ENCODE measurements at places on chromosomes 2 and 18.

DNA sequence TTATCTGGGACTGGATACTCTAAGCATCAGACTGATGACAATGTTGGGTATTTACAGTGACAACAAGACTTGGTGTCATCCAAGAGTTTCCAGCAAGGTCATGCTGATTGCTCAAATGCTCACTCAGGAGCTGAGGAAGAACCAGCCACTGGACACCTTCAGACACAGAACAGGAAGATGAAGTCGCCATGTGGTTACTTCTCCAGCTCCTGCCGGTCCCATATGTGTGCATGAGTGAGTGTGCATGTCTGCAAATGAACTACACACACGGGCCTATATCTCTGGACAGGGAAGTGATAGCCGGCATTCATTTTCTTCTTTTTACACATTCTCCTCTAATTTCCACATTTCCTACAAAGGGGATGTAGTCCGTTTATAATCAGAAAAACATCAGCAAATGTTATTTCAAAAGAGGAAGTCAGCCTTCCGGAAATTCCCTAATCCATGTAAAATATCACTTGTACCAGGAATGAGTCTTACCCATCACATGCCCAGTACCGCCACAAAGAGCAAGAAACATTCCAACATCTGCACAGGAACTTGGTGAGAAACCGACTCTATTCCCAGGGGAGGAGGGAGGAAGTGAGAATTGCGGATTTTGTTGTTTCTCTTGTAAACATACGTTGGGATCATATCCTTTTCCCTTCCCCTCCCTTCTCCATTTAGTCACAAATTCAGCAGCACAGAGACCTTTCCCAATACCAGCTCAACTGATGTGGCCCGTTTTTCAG, 10.8 kb downstream of the RFX8 start:
- DNase-seq = no peak

- no peak for DNase-seq
These were observed 26.4 kb downstream of the CENPO start for GRCh38 chr2:24819442-24820174.

DNA sequence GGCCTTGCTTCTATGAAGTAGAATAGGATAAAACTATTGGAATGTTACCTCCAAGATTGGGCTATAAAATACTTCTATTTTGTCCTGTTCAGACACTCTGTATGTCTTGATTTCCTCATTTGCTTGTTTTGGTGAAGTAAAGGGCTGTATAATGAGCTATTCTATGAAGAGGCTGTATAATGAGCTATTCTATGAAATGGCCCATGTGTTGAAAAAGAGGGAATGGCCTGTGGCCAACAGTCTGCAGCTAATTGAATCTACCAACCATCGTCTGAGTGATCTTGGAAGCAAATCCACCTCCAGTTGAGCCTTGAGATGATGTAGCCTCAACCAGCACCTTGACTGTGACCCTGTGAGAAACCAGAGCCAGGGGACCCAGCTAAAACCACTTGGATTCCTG, 3.8 kb upstream of the SGPP2 start:
- DNase-seq = no peak

DNA sequence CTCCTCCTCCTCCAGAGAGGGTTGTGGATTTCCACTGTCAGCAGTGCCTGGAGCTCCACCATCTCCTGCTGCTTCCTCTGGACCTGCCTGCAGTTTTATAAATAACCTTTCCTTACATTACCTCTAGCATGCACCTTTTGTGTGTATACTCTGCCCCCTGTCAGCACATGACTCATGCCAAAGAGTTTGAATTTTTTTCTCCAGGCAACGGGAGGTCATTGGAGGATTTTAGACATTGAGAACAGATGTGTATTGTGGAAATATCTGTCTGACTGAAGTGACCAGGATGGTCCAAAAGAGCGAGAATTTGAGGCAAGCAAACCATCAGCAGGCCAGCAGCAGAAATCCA, 31.7 kb downstream of the IL37 start:
- no peak for DNase-seq

- DNase-seq = no peak
These were observed 34.5 kb downstream of the SFT2D3 start for GRCh38 chr2:127735537-127736399.

DNA sequence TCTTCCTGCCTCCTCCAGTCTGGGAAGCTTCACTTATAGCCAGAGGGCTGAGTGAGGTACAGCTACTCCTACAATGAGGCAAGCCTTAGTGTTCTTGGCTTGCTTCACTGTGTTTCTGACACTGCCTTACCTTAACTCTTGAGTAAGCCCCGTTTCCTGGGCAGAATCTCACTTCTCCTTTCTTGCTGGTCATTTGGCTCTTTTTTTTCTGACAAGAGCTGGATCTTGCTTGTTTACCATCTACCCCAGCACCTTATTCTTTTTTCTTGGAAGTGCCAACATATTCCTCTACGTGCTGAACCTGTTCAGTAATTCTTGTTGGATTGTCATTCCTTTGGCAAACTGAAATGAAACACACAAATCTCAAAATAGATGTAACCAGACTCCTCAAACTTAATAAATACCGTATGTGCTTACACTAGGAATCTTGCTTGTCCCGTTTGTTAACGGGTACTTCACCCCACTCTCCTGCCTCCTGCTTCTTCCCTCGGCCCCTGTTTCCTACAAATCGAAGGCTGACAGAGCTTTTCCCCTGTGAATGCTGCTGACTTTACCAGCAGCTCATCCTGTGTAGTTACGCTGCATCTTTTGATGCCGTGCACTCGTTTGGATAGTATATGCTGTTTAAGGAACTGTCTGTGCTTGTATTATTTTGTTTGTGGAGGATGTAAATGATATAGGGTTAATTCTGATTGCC, 132.2 kb downstream of the FMNL2 start:
- DNase-seq = no peak
